ENCODE measurements at places on chromosomes 16 and 17.

DNA sequence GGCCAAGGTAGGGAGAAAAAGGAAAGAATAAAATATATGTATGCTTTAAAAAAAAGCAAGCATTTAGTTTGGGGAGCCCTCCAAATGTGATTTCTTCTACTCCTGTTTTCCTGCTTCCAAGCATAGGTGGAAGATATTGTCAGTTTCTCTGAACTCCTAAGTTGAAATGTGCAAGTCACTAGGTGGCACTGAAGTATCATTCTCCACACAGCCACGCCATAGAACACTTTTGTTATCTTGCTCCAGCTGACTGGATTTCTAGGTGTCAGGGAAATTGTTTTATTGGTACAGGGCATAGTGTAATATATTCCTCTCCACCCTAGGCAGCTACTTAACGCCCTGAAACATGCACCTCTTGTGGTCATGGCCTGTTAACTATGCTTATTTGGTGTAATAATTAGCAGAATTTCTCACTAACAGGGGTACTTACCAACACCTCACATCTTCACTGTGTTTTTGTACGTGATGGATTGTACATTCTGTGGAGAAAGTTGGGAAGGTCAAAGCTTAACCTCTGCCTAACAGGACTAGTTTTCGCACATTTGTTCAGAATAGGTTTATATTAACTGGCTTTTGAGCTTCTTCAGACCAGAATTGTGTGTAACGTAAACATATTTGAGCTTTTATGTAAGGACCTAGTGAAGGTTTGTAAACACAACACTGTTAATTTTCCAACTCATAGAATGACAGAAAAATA, 69.3 kb downstream of the FTO start:
- peak; percentile 59 for DNase-seq

DNA sequence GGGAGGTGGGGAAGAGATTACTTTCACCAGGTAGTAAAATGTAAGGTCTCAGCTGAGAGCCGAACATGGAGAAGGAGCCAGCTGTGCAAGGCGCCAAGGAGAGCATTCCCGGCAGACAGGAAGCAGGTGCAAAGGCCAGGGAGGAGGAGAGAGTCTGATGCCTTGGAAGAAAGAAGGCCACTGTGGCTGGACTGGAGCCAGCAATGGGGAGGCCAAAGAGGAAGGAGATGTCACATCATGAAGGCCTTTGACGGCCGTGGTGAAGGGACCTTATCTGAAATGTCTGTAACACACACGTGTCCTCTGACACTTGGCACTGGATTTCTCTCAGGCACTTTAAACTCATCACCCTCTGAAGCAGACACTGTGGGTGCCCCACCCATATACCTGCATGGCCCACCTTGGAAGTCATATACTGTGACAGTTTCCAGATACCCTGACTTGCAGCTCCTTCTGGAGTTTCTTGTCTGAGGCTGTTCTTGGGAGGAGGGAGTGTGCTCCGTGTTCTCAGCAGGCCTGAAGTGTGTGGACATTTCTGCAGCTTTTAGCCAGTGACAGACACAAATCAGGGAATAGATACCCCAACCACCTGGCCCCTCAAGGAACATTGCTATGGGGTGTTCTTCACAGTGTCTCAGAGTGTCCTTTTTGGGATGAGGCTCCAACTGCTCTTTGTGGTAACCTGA, 1.9 kb upstream of the SLC5A2 start:
- no peak for DNase-seq

DNA sequence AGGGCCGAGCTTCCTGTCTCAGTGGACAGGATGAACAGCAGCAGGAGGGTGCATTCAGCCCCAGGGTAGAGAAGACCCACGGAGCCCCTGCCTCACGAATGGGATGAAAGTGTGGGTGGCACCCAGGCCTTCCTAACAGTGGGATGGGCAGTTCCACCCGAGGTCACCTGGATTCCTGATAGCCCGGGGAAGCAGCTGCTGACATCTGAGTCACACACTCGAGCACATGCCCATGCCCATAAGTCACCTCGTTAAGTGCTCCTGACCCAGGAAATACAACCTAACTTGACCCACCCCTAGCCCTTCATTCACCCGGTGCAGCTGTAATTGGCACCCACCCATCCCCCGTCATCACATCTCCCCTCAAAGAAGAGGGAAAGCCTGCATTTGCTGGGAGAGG, 85.3 kb upstream of the FOXF1 start:
- no peak for DNase-seq

GRCh38 chr17:66098040-66098439, 93.9 kb downstream of the CEP112 start:
- no peak for DNase-seq

DNA sequence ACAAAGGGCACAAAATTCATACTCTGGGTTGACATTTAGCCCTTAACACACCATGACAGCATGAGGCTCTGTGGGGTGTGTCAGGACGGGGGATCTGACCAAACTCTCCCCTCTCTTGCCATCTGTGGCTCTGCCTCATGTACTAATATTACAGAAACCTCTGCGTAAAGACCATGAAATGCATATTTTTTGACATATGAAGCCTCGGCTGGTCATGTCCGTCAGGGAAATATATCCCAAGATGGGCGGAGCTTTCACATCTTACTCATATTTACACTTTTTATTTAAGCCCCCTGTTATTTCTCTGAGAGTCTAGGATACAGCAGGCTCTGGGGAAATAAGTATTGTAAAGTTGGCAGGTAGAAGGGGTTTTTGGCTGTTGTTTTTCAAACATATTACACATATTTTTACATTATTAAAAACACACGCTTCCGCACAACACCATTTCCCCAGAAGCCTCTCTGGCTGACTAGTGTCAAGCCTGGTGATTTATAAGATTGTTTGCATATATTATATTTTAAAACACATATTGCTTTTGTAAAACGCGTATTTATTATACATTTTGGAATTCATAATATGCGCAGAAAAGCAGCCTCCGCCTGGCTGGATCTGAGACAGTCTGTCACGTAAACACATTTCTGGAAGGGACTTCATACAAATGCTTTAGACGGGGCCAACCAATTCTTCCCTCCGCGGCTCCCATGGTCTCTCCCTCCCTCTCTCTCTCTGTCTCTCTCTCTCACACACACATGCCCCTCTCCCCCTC, 237.7 kb upstream of the ZFHX3 start:
- DNase-seq, result no peak

DNA sequence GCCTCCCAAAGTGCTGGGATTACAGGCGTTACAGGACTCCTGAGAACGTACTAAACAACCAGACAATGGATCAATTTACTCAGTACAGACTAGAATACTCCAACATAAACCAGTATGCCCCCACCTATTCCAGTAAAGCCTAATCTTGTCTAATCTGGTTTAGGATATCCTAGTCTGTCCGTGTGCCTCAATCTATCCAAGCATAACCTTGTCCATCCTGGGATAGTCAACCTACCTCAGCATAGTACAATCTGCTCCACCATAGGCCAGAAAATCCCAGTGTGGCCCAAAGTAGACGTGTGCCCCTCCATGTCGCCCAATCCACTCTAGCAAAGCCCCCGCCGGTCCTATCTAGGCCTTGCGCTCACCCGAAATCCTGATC, 625 bp downstream of the DVL2 start:
- DNase-seq, result no peak

- no peak for DNase-seq
These were observed 94.6 kb downstream of the UTP18 start for GRCh38 chr17:51354936-51355335.

Data from AML-193 (cell line).